ENCODE measurements at places on chromosomes 12 and 14. TPM values are rescaled to one million over a fixed set of nuclear protein-coding genes. Genes with fewer than 3 reads are reported as not detected.

Gene ITPK1
- total RNA-seq = 49.7 TPM

Gene SERPINA10
- 0.23 TPM for total RNA-seq

Gene CPSF6
- 18.7 TPM for total RNA-seq

Gene P2RX7
- 0.35 TPM for total RNA-seq

Gene CEBPE
- not detected for total RNA-seq

Gene GLT8D2
- total RNA-seq = 1.2 TPM

Gene KRT71
- total RNA-seq = not detected

Gene SLC38A1
- 391 TPM for total RNA-seq

Gene CCER1
- total RNA-seq = not detected

Gene VTI1B
- total RNA-seq = 69.1 TPM

Gene TAS2R9
- 1.1 TPM for total RNA-seq

Gene TEX52
- not detected for total RNA-seq

Gene SLC6A13
- not detected for total RNA-seq

Gene LYZ
- total RNA-seq = 13.5 TPM

Gene KCNH3
- not detected for total RNA-seq

Gene GSC
- total RNA-seq = 1.1 TPM

Gene CLEC4D
- not detected for total RNA-seq

Gene LETMD1
- total RNA-seq = 42.4 TPM

Gene SFSWAP
- 29.7 TPM for total RNA-seq

Gene KRT3
- total RNA-seq = not detected

Gene KRT2
- not detected for total RNA-seq

Gene FAM186B
- total RNA-seq = 0.31 TPM

Gene ASB2
- 340 TPM for total RNA-seq

Gene NGB
- not detected for total RNA-seq

Gene LIN7A
- total RNA-seq = 3.9 TPM

Gene FGD4
- total RNA-seq = 53.5 TPM

Gene CMTM5
- total RNA-seq = not detected

Gene TAS2R31
- total RNA-seq = not detected

Gene MUCL1
- total RNA-seq = not detected

Gene FITM1
- total RNA-seq = 91.3 TPM

Gene TMCC3
- total RNA-seq = 17.2 TPM

Gene SSTR1
- not detected for total RNA-seq

Gene TMBIM4
- 78.1 TPM for total RNA-seq

Gene TMEM19
- 9.3 TPM for total RNA-seq

Gene RFX4
- total RNA-seq = not detected

Gene LMNTD1
- not detected for total RNA-seq

Gene SLC4A8
- total RNA-seq = 0.05 TPM

Gene EVL
- 9.1 TPM for total RNA-seq

Gene CPNE6
- not detected for total RNA-seq

Gene KSR2
- not detected for total RNA-seq

Gene CRACR2A
- 1.2 TPM for total RNA-seq

Gene SOCS4
- 9.7 TPM for total RNA-seq

Gene DAAM1
- total RNA-seq = 13.9 TPM

Gene TAS2R19
- not detected for total RNA-seq

Gene IAPP
- total RNA-seq = not detected

Gene RDH12
- total RNA-seq = not detected

Gene CLEC1A
- 2.2 TPM for total RNA-seq

Gene CHGA
- total RNA-seq = not detected

Gene PSMA6
- total RNA-seq = 502 TPM

Gene EPYC
- total RNA-seq = not detected

Gene FAM90A1
- total RNA-seq = not detected

Gene GOLGA5
- 27.0 TPM for total RNA-seq

Gene KRT85
- not detected for total RNA-seq

Gene PTHLH
- total RNA-seq = not detected

Gene SERPINA12
- not detected for total RNA-seq

Gene IL31
- total RNA-seq = not detected
